CD4-positive, alpha-beta memory T cell (primary cell): ENCODE measurements at places on chromosomes 7 and 10. TPM values are rescaled to one million over a fixed set of nuclear protein-coding genes. Genes with fewer than 3 reads are reported as not detected.

The UCMA gene
- total RNA-seq, result not detected

DNA sequence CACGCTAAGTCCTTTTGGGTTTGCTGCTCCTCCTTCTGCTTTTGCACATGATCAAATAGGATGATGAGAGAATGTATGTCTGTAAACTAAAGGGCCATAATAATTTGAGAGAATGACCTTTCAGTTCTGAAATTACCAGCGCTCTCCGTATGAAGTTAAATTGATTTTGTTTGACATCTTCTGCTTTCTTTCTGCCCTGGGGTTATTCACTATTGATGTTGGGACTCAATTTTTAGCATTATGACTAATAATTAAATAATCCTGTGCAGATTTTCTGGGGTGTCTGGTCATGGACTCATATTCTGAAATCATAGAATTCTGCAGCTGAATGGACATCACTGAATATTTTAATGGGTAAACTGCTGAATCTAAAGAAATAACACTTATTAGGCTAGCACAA lies 423.2 kb downstream of the POM121L12 start:
- no peak overlapping the region for H3K27ac ChIP-seq
- no peak overlapping the region for H3K4me3 ChIP-seq
- DNase-seq, result no peak
- no peaks in the 10 kb centered on the region for H3K4me1 ChIP-seq
- H3K36me3 ChIP-seq, result no peaks in the 10 kb centered on the region
- H3K27me3 ChIP-seq, result no peaks in the 10 kb centered on the region

- no peak overlapping the region for H3K4me3 ChIP-seq
- DNase-seq, result no peak
- no peak overlapping the region for H3K27ac ChIP-seq
- H3K4me1 ChIP-seq, result no peaks in the 10 kb centered on the region
These were observed 227.8 kb downstream of the GLRX3 start for GRCh38 chr10:130363899-130364445.

GRCh38 chr10:80421707-80422536 lies 13.6 kb downstream of the PRXL2A start:
- no peak overlapping the region for H3K4me3 ChIP-seq
- H3K27ac ChIP-seq, result no peak overlapping the region
